ENCODE measurements at places on chromosomes 5 and 9.
A peak's percentile ranks its signal among the peaks of the same experiment; 100 is the strongest.

- no peak for DNase-seq
Observed at GRCh38 chr5:11504886-11505193, 399.4 kb downstream of the CTNND2 start.

- peak; percentile 53 for DNase-seq
Observed at GRCh38 chr5:76590027-76590426, 33.2 kb downstream of the F2RL2 start.

DNA sequence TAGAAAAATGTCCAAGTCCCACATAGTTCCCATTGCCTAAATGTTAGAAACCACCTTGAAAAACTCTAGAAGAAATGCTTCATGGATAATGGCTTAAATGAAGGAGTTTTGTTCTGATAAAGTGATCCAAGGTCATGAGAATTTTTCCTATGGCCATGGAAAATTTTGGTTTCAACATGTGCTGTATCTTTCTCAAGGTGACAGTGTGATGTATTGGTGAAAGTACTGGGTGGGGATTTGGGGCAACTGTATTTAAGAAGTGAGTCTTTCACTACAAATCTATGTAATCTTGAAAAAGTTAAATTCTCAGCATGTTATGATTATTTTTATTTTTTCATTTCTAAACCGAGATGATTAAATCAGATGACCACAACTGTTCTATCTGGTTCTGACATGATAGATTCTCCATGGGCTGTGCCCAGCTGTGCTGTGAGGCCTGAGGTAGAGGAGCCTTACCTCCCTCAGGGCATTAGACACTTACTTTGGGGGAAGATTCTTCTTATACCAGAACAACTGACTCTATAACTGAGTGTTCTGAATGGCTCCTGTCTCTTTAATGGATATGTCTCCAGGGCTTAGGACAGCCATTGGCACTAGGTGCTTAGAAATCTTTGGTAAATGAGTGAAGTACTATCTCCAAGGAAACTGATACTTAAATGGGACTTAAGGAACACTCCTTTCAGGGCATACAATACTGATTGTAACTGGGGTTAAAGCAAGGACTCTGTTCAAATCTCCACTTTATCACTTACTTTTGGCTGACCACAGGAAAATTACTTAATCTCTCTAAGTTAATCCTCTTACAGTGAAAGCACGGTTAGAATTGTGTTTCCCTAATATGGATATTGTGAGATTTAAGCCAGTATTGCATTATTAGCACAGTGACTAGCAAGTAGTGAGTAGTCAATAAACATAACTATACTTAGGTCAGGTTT is 397.4 kb upstream of the MEF2C start:
- DNase-seq: no peak

GRCh38 chr5:81721049-81721448 is 29.8 kb downstream of the SSBP2 start:
- DNase-seq: no peak

DNA sequence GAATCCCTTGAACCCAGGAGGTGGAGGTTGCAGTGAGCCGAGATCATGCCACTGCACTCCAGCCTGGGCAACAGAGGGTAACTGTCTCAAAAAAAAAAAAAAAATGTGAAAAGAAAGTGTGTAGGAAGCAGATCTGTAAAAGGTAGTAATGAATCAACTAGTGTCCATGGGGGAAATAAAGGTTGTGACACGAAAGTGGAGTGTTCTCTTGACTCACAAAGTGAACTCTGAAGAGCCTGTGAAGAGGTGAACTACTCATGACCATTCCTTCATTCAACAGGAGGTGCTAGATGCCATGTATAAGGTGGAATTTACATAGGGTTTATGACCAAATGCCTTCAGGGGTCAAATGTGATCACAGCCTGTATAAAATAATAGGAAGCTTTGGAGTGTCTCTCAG is 12.8 kb downstream of the IQGAP2 start:
- no peak for DNase-seq

GRCh38 chr5:125480911-125481310 is 734.5 kb upstream of the ZNF608 start:
- no peak for DNase-seq

DNA sequence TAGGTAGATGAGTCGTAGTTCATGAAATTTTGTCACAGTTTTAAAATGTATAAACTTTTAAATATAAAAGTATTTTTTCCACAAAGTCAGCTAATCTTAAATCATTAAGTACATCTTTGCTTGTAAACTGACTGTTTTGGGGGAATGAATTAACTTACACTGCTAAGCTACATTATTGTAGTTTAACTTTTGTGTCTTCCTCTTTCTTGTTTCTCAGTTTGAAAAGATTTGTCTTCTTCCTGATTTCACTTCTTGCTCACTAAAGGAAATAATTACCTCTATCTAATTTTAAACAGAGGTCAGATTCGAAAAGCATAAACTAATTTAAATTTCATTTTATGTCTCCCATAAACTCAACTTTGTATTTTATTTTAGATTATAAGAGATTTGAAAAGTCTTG is 5.7 kb downstream of the NIPSNAP3B start:
- DNase-seq: no peak

DNA sequence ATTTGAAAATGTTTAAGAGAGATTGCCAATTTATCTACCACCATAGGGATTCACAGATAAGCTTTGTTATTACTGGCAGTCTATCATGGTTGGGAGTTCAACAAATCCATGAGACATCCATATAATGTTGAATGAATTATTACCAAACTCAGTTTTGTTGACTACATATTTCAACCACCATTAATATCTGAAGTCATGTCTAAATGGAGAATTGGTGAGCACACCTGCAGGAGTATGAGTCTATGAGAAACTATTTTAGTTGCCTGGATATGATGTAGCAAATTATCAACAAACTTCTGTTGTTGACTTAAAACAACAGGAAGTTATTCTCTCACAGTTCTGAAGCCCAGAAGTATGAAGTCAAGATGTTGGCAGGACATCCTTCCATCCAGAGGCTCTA is 126.8 kb upstream of the FBXL7 start:
- DNase-seq: no peak

DNA sequence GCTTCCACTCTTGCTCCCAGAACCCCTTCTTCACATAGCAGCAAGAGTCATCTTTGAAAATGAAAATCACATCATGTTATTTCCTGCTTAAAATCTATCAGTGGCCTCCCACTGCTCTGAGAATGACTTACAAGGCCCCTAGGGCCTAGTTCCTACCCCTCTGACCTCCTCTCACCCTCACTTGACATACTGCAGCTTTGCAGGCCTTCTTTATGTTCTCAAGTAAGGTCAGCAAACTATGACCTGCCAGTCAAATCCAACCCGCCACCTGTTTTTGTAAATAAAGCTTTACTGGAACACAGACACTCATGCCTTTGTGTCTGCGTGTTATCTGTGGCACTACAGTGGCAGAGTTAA is 185.7 kb downstream of the NR3C1 start:
- peak; percentile 68 for DNase-seq

GRCh38 chr5:34716986-34717385 is 60.9 kb downstream of the RAI14 start:
- no peak for DNase-seq

DNA sequence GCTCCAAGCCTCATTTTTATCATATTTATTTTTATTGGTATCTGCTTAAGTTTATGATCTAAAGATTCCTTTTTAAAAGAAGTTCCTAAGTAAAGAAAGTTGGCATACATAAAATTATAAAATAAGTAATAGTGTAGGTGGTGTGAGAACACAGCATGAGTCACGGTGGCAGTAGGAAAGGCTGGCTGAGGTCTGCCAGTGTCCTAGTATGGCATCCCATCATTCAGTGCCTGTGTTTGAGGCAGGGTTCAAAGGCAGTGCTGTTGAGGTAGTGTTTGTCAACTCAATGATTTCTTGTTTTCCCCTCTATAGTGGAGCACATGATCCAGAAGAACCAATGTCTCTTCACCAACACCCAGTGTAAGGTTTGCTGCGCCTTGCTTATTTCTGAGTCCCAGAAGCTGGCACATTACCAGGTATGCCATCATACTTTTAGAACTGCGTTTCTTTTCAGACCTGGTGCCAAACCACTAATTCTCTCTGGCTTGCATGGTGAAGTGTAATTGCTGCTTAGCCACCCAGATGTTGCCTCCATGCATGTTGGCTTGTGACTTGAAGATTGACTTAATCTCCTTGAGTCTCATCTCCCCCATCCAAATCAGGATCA is 18.4 kb downstream of the ZNF346 start:
- DNase-seq: no peak

DNA sequence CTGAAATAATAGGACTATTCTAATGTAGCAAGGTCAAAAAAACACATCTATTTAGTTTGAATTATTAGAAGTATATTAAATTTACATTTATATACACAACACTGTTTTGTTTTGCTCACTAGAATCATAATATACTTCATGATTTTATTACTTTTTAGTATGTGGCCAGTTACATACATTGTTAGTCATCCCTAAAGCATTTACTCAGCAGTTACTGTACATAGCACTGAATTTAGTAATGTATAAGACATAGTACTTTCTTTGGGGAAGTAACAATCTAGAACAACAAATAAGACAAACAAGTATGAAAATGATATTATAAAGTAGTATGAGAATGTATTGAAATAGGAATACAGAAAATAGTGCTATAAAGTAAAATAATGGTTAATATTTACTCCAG is 28.2 kb downstream of the ERCC8 start:
- no peak for DNase-seq

DNA sequence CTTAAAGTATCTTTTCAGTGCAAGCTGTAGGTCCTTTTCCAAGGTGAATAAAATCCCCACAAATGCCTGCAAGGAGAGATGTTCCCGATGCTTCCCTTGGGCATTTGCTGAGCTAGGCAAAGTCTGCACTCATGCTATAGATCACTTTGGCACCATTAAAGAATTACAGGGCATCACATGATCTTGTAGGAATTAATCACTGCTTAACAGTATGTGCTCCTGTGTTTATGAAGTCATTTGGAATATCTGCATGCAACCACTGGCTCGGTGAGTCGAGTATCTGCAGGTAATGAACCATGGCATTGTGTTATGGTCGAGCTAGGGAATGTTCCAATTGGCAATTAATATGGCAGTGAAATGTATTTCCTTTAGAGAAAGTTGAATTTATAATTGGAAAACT is 615.1 kb downstream of the TLE1 start:
- no peak for DNase-seq

DNA sequence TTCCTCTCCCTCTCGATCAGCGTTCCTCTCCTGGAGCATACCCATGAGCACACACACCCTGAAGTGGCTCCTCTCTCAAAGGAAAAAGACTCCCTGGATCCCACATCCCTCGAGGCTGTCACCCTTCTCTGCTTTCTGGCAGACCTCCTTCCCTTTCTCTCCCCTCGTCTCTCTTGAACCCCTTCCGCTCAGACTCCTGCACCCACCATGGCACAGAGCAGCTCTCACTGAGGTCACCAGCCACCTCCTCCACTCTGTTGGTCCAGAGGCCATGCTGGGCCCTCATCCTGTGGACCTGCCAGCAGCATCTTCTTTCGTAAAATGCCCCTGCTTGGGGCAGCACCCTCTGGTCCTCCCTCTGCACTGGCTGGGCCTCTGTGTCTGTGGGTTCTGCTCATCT is 5.7 kb downstream of the B4GALT7 start:
- no peak for DNase-seq

DNA sequence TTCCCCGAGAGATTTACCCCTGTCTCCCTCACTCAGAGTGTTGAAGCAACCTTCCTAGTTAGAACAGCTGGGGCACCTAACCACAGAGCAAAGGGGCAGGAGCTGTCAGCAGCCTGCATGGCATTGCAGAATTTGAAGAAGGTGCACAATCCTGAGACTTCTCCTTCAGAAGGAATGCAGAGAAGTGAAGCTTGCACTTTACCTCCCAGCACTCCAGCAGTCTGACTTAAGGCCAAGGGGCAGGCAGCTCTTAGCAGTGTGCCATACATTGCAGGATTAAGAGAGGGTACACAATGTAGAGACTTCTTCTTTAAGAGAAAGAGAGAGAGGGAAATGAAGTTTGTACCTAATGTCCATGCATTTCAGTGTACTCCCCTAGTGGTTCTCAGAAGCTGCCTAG is 236.0 kb upstream of the FBXL7 start:
- no peak for DNase-seq

GRCh38 chr5:17343675-17344074 is 126.2 kb downstream of the BASP1 start:
- DNase-seq: peak; percentile 57

DNA sequence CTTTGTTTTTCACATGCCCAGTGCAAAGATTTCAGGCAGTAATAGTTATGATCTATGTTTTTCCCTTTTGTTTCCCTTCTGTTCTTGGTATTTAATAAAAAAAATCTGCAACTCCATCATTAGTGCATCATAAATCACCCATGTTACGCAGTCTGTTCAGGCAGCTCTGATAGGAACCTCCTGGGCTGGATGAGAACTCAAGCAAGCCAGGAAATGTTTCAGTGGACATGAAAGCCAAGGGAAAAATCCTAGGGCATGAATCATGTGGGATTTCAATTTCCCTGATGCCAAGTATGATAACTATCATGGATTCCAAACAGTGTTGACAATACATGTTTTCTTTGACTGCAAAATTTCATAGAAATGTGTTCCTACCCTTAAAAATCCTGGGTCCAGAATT is 119.7 kb upstream of the TARS1 start:
- no peak for DNase-seq

- DNase-seq: no peak
Observed at GRCh38 chr5:6365977-6366590, 12.3 kb downstream of the MED10 start.

GRCh38 chr9:1460143-1460769 is 410.1 kb downstream of the DMRT2 start:
- peak; percentile 25 for DNase-seq

GRCh38 chr5:111063709-111064322 is 7.7 kb upstream of the TSLP start:
- DNase-seq: no peak

GRCh38 chr5:15604986-15605385 is 105.0 kb downstream of the FBXL7 start:
- no peak for DNase-seq

- DNase-seq: no peak
Observed at GRCh38 chr5:171029401-171029800, 167.6 kb downstream of the RANBP17 start.

DNA sequence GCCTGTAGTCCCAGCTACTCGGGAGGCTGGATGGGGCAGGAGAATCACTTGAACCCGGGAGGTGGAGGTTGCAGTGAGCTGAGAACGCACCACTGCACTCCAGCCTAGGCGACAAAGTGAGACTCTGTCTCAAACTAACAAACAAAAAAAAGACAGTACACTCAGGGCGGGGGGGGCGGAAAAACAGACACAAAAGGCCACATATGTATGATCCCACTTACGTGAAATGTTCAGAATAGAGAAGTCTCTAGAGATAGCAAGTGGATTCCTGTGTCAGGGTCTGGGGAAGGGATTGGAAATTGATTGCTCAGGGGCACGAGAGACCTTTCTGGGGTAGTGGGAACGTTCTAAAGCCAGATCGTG is 9.0 kb upstream of the LCN1 start:
- DNase-seq: no peak

DNA sequence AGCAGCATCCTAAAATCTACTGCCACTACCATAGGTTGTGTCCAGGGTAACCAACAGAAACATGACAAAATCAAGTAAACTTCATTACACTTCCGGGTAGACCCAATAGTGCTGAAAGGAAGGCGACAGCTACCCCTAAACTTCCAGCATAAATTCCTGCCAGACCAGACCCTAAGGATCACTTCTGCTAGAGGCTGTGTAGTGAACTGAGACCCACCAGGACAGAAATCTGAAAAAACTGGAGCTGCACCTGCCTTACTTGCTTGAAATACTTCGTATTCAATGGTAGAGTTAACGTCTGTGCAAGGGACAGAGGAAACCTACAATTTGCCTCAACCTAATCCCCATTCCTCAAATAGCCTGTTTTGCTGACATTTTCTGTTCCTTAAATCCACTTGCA is 1.0 kb upstream of the SECISBP2 start:
- DNase-seq: no peak

GRCh38 chr9:73280113-73280512 is 128.4 kb downstream of the ANXA1 start:
- DNase-seq: no peak

GRCh38 chr9:77987081-77987656 is 44.4 kb downstream of the GNAQ start:
- DNase-seq: no peak
